ENCODE measurements at places on chromosomes 6 and 20.

DNA sequence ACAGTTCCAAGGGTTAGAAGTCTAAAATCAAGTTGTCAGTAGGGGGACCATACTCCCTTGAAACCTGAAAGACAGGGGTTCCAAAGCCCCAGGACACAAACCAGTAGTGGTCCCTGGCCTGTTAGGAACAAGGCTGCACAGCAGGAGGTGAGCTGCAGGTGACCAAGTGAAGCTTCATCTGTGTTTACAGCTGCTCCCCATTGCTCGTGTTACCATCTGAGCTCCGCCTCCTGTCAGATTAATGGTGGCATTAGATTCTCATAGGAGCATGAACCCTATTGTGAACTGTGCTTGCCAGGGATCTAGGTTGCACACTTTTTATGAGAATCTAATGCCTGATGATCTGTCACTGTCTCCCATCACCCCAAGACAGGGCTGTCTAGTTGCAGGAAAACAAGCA, 25.3 kb upstream of the SIM1 start:
- no peak for DNase-seq

DNA sequence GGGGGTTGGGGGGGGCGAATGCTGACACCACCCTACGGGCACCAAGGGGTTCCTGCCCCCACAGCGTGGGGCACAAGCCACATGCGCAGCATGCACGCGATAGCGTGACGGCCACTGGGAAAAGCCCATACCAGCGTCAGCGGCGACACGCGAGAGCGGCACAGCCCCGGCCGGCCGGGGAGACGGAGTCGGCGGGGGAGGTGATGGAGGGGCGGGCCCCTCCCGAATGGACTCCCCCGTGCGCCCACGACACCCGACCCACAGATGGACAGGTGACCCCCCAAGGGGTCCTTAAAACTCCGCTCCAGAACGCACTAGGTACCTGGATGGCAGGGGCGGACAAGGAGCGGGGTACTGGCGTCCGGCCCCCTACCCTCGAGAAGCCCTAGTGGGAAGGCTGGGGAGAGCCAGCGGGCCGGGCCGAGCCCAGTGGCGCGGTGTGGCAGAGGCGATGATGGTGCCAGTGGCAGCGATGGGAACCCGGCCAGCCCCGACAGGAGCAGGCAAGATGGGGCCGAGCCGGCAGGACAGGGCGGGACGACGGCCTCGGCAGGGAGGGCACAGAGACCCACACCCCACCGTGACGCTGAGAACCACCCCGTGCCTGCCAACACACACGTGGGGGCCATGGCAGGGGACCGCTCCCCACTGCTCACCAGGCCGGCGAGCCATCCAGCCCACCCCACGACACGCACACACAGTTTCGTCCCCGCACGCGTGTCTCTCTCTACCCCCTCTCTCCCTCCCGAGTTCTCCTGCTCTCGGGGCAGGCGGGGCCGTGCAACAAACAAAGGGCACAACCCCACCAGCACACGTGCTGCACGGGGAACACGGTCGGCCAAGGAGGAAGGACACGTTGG, 1959.8 kb upstream of the DEFB115 start:
- DNase-seq = no peak

GRCh38 chr20:39070484-39071231, 108.5 kb downstream of the DHX35 start:
- no peak for DNase-seq

DNA sequence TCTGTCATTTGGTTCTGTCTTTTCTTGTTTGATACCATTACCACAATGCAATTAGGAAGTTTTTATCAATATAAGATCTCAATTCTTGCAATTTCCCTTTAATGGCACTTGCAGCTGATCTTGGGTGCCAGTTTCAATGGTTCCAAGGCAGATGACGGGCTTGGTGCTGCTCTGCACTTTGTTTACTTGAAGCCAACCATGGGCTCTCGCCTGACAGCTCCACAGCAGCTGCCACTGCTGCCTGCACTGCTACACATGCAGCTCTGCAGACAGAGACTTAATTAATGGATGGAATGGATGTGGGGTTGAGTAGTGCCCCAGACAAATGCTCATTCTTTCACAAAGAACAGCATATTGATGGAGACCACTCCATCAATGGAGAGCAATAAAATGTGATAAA, 1024.3 kb upstream of the EPHA7 start:
- DNase-seq = no peak

GRCh38 chr20:40669692-40670091, 19.3 kb downstream of the MAFB start:
- DNase-seq = no peak
